Metanephros (tissue), 2 donors: ENCODE measurements at places on chromosomes 11 and 22. TPM values are rescaled to one million over a fixed set of nuclear protein-coding genes. Genes with fewer than 3 reads are reported as not detected.

Gene TRIM48
- total RNA-seq, result not detected

Gene EMSY
- total RNA-seq, result 39.2 TPM

Gene MMP1
- 0.06 TPM for total RNA-seq

Gene IGSF22
- total RNA-seq, result 4.7 TPM

Gene GALNT18
- 53.5 TPM for total RNA-seq

Gene ADORA2A
- 13.5 TPM for total RNA-seq

Gene E2F8
- 6.4 TPM for total RNA-seq

Gene HIKESHI
- 32.9 TPM for total RNA-seq

Gene CLCF1
- 3.5 TPM for total RNA-seq

Gene PRMT3
- 24.0 TPM for total RNA-seq

Gene SOX6
- total RNA-seq, result 58.1 TPM

Gene QSER1
- 38.5 TPM for total RNA-seq

Gene FERMT3
- 13.4 TPM for total RNA-seq

Gene OR56A1
- 0.12 TPM for total RNA-seq

Gene PIWIL4
- total RNA-seq, result 5.1 TPM

Gene TEX54
- not detected for total RNA-seq

Gene DDI1
- total RNA-seq, result not detected

Gene UPK3A
- 3.6 TPM for total RNA-seq

Gene OAF
- 38.0 TPM for total RNA-seq

Gene USH1C
- 28.3 TPM for total RNA-seq

Gene CENPM
- 14.2 TPM for total RNA-seq

Gene OR5P2
- total RNA-seq, result 0.18 TPM

Gene OR11H1
- total RNA-seq, result not detected

Gene DLG2
- total RNA-seq, result 21.3 TPM

Gene CCDC15
- 3.5 TPM for total RNA-seq

Gene FAR1
- 57.2 TPM for total RNA-seq

Gene ALKBH8
- total RNA-seq, result 9.5 TPM

Gene SLC29A2
- total RNA-seq, result 10.5 TPM

Gene CASTOR1
- total RNA-seq, result 14.1 TPM

Gene CHRM1
- total RNA-seq, result not detected

Gene CASP1
- 6.2 TPM for total RNA-seq

Gene PHF5A
- total RNA-seq, result 32.8 TPM

Gene OR8G5
- total RNA-seq, result not detected

Gene THY1
- total RNA-seq, result 39.7 TPM

Gene MPZL2
- total RNA-seq, result 16.9 TPM

Gene PARVG
- total RNA-seq, result 11.1 TPM

Gene OPCML
- total RNA-seq, result 17.4 TPM

Gene DKK3
- 56.3 TPM for total RNA-seq

Gene NCF4
- total RNA-seq, result 13.8 TPM

Gene KAT5
- 52.8 TPM for total RNA-seq

Gene UPB1
- 2.3 TPM for total RNA-seq

Gene PKP3
- total RNA-seq, result 5.2 TPM
